Left lung (tissue), 14 donors: ENCODE measurements at places on chromosomes 3 and 15.

GRCh38 chr3:18012436-18012835, 270.0 kb upstream of the TBC1D5 start:
- no peak for DNase-seq

DNA sequence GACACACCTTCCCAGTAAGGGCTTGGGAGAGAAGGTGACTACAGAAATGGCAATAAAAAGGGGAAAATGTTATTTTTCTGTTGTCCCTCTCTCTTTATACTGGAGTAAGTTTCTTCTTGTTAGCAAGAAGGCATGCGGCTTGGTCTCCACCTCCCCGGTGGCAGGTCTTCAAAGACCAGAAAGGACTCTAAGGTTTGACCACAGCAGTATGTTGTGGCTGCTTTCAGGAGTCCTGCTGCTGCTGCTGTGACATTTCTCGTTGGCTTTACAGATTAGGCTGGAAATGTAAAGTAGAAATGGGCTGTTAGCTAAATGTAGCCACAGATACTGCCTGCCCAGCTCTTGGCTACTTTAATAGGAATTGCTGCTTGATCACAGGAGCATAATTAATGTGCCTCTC, 175.8 kb upstream of the ZBTB20 start:
- no peak for DNase-seq

- no peak for DNase-seq
These were observed 335.0 kb downstream of the VPS13C start for GRCh38 chr15:61725251-61725650.

GRCh38 chr15:90932660-90932991, 277 bp upstream of the HDDC3 start:
- DNase-seq: no peak

GRCh38 chr15:39776068-39776467, 6.6 kb downstream of the FSIP1 start:
- no peak for DNase-seq

DNA sequence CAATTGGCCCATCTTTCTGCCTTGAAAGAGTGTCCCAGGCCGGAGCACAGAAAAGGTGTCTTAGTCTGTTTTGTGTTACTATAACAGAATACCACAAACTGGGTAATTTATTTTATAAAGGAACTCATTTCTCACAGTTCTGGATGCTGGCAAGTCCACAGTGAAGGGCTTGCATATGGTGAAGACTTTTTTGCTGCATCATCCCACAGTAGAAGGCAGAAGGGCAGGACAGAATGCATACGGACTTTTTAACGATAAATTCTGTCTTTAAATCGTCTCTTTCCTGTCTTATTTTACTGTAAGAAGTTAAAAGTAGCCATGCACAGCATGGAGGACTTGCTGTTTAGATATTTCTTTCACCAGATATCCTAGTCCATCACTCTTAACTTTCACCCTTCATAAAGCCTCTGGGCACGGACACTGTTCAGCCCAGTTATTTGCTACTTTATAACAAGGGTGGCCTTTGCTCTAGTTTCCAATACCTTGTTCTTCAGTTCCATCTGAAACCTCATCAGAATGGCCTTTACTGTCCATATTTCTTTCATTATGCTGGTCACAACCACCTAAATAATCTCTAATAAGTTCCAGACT, 10.3 kb upstream of the EIF1B start:
- no peak for DNase-seq
